ENCODE measurements at places on chromosomes 11 and 22. TPM values are rescaled to one million over a fixed set of nuclear protein-coding genes. Genes with fewer than 3 reads are reported as not detected.
A peak's percentile ranks its signal among the peaks of the same experiment; 100 is the strongest.

The C1QTNF4 gene
- total RNA-seq = 4.3 TPM

The MS4A12 gene
- total RNA-seq = not detected

The GRIA4 gene
- 7.7 TPM for total RNA-seq

The NLRP14 gene
- total RNA-seq = 2.6 TPM

The HORMAD2 gene
- total RNA-seq = 1.2 TPM

The TESMIN gene
- total RNA-seq = 9.6 TPM

The SPI1 gene
- 8.2 TPM for total RNA-seq

The CXCR5 gene
- total RNA-seq = 0.48 TPM

The MORC2 gene
- 11.3 TPM for total RNA-seq

DNA sequence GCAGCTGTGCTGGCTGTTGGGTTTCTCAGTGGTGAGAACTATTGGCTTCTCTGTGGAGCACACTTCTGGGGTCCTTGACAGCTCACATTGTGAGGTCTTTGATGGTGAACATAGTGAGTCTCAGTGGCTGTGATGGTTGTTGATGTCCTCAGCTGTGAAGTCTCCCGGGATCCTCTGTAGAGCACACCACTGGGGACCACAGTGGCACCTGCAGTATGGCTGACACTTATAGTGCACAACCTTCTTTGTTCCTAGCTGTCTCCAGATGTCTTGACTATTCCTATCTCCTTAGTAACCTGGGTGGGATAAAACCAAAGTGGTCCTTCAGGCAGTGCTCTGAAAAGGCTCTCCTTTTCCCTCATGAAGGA is 34.3 kb upstream of the CHORDC1 start:
- no peak for DNase-seq

DNA sequence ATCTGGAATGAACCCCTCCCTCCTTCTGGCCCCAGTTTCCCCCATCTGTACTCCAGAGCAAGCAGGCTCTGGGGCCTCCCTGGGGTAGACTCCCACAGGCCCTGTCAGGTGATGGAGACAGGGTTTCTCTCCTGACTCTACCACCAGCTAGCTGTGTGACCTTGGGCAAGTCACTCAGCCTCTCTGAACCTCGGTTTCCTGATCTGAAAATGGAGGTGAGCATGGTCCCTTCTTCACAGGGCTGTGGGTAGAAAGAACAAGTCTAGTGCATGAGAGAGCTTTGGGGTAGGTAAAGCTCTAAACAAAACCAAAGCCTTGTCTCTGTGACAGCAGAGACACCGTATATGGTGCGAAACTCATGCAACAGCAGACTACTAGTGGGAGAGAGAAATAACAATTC is 5.6 kb downstream of the CD5 start:
- no peak for DNase-seq

DNA sequence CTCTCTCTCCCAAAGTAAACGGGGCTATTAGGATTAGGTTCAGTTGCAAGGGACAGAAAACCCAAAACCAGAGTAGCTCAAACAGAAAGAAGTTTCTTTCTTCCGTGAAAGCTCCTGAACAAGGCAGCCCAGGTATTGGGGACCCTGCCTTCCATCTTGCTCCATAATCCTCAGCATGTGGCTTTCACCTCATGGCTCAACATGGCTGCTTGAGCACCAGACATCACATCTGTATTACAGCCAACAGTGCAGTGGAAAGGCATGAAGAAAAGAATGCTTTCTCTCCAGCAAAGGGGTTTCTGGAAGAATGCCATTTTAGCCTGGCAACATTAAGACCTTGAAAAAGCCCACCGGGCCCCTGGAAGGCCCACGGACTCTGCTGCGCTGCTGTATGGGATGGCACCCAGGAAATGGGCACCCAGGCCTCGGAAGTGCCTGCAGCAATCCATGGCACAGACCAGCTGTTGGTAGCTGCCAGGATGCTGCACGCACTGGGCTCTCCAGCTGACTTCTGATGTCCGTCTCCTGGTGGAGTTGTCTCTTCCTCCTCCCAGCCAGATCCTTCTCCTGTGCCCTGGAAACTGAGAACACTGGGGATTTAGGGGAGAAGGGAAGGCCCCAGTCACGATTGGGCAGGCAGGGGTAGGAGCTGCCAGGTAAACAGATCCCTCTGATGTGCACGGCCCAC is 22.6 kb downstream of the PDGFB start:
- DNase-seq = no peak

DNA sequence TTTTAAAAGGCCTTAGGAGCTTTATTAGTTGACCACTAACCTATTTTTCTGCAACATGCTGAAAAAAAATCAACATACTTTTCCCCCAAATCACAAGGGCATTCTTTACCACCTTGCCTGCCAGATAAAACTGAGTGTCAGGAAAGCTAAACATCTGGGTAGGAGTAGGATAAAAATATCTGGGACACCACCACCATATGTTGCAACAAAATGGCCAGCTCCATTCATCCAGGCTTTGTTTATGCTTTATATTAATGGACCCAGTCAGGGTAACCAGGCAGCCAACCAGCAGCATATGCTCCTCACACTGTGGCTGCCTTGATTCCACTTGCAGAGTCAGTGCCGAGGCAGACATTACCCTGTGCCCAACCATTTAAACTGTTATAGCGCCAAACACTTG is 1024.5 kb downstream of the LRRC4C start:
- no peak for DNase-seq

DNA sequence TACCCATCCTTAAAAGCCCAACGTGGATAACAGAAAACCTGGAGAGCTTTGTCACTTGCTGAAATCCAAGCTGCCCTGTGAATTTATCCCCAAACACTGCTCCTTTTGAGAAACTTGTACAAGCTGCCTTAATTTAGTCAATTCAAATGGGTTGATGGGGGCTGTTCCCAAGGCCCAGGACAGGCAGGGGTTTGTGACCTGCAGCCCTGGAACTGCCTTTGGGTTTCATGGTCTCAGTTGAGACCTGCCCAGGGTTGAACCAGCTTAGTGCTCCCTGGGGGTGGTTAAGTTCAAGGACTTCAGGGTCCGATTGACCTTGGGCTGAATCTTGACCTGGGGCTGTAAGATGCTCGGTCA is 112.1 kb upstream of the OR4B1 start:
- DNase-seq = no peak

DNA sequence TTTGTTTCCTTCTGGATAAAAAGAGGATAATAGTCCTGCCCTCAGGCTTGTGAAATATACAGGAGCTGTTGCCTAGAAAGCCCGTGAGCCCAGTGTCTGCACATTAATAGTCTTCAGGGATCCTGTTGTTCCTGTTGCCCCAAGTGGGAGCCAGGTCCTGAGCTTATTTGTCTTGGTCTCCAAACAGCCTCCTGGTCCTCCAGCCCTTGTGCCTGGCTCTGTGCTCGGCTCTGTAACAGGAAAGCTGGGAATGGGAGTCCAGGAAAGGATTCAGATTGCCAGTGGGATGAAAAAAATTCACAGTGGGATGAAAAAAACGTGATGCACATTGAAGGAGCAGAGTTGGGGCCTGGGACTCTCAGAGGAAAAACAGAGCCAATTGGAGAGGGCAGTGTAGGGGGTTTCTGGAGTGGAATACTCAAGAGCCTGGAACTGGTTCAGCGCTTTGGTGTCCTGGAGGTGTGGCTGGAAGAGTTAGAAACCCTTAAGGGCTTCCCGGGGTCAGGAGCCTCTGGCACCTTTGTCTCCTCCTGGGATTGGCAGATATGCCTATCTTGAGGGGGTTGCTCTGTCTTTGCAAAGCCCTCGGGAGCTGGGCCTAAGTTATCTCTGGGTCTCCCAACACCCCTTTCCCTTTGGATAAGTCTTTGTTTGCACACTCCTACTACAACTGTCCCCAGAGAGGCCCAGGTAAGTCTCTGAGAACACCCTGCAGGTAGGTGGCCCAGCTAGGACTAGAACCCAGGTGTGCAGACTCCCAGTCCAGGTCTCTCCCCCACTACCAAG is 2.3 kb upstream of the INPPL1 start:
- no peak for DNase-seq

DNA sequence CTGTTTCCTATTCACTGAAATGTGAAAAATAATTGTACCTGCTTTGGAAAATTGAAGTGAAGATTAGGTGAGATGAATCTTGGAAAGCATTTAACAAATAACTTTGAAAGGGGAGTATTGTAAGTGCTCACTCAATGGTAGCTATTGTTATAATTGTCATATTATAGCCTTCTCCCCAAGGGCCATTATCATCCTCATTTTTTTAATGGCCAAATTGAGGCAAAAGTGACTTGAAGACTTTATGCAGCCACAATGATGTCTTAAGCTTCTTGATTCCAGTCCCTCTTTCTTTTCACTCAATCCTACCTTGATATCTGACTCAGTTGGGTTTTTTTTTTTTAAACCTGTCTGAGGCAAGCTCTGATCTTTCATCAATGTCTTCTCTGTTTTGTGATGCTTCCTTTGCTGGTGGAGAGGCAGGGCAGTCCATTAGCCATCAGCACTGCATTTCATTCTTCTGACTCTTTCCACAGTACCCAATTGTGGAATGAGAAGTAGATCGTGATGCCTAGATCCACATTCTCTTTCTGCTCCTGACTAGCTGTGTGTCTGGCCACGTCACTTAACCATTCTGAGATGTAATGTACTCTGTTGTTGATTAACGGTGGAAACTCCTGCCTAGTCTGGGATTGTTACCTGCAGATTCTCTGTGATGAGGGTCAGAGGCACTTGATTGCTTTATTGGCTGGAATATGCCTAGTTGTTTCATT is 101.4 kb downstream of the DBX1 start:
- no peak for DNase-seq

DNA sequence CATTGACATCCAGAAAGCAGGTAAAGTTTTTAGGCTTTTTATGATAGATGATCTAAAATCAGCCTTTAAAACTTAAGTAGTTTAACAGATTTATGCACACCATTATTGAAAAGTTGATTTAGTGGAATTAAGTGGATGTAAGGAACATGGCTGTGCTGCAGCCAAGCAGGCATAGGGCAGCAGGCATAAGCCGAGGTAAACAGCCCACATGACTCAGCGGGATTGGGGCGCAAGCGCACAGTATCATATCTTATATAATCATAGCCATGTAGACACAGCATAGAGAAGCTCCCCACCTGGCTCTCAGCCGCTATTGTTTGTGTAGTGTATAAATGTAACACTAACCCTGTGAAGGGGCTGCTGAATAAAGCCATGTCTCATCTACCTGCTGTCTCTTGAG is 157.5 kb downstream of the WNT11 start:
- DNase-seq = no peak

DNA sequence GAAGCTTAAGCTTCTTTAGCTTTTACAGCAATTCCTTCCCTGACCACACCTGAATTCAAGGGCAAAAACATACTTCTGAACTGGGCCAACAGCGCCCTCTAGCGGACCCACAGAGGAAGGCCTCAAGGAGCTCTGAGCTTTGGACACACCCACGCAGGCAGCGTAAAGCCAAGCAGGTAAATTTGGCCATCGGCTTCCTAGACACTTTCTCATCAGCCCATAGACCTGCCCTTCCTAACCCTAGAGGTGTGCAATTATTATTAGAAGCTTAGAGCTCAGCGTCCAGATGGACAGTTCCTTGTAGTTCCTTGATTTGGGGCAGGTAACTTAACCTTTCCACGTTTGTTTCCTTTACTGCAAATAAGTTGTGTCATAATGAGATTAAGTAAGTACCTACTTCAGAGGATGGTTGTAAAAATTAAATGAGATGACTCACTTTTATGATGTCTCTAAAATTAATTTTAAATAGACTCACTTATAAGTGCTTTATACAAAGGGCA is 25.7 kb upstream of the HMGXB4 start:
- peak; percentile 39 for DNase-seq

DNA sequence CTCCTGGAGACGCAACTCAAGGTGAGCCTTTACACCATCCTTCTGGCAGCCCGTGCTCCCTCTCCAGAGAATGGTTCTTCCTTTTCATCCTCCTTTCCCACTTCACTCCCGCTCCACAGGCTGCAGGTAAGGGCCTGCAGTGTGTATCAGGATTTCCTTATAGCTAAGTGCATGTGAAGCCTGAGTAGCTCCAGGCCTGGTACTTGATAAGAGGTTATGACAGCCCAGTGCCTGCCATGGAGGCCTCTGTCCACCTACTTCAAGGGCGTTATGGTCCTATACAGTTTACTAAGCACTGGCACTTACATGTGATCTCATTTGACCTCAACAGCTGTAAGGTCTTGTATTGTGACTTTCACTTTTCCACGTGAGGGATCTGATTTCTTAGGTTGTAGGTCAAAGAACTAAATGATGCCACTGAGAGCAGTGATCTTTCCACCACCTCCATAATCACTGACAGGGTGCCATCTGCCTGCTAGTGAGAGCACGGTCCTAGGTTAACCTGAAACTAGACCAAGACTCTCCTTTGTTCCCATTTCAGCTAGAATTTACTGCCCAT is 18.1 kb downstream of the SSH3 start:
- no peak for DNase-seq

DNA sequence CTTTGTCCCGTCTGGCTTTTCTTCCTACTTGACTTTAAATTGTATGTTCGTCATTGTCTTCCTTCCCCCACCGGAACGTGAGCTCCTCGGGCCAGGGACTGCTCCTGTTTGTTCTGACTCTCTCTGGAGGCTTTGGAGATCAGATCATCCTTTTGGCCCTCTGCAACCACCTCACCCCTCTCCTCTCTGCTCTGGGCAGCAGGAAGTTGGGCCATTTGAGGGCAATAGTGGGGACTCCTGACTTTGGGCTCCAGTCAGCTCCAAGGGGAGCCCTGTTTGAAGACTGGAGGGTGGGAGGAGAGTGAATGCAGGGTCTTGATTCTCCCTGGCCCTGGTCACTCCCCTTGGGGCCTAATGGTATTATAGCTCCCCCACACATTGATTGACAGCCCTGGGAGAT is 186.3 kb upstream of the B3GAT1 start:
- DNase-seq = no peak

DNA sequence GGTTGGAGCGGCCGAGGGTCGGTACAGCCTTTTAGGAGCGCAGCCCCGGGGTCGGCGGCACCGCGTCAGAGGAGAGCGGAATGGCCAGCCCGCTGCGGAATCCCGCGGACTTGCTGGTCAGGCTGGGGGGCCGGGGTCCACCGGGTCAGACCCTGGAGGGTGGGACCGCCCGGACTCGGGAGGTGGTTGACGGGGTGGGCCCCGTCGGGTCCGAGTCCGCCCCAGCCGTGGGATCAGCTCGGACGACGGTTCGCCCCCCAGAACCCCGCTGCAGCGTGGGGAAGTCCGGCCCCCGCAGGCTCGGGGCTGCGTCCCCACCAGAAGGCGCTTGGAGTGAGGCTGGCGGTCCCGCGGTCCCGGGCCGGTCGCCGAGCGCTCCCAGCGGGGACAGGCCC is 301 bp upstream of the ADM2 start:
- DNase-seq = no peak

- DNase-seq = no peak
Measured at GRCh38 chr11:13215149-13215548, 62.4 kb upstream of the BMAL1 start.

GRCh38 chr22:25540166-25540907 is 24.1 kb upstream of the GRK3 start:
- DNase-seq = no peak
